ENCODE measurements at places on chromosomes 13 and 19.

- no peak for DNase-seq
Measured at GRCh38 chr19:5652261-5652660, 28.1 kb downstream of the MICOS13 start.

- no peak for DNase-seq
Measured at GRCh38 chr13:59342400-59342799, 821.3 kb downstream of the DIAPH3 start.

DNA sequence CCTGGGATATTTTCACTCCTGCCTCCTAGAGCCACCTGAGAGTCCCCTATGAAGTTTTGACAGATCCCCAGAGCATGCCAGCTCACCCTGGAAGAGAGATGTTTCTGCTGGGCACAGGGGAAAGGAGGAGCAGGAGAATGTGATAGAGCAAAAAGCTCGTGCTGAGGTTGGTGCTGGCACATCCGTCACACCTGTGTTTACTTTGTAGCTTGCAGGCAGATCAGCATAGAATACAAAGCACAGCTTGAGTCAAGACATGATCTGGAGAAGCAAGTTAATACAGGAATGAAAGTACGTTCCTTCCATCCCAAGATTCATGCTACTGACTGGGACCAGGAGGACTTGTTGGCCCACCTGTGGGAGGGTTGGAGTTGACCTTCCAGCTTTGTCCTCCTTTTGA lies 46.1 kb downstream of the HSPH1 start:
- no peak for DNase-seq

DNA sequence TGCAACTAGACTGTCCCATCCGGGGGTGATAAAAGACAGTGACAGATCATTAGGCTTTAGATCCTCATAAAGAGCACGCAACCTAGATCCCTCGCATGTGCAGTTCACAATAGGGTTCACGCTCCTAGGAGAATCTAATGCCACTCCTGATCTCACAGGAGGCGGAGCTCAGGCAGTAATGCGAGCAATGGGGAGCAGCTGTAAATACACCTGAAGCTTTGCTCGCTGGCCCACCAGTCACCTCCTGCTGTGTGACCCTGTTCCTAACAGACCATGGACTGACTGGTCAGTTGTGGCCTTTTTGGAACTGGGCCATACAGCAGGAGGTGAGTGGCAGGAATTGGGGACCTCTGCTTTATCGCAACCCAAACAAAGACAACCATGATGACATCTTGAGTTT lies 173.2 kb downstream of the DLEU7 start:
- no peak for DNase-seq

DNA sequence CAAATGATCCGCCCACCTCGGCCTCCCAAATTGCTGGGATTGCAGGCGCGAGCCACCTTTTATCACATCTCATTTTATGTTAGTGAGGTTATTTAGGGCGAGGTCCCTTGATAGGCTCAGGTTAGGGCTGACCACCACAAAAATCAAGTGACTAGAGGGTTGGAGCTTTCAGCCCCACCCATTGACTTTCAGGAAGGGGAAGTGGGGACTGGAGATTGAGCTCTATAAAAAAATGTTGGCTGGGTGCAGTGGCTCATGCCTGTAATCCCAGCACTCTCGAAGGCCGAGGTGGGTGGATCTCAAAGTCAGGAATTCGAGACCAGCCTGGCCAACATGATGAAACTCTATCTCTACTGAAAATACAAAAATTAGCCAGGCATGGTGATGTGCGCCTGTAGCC lies 20.1 kb downstream of the FPR3 start:
- DNase-seq, result no peak

DNA sequence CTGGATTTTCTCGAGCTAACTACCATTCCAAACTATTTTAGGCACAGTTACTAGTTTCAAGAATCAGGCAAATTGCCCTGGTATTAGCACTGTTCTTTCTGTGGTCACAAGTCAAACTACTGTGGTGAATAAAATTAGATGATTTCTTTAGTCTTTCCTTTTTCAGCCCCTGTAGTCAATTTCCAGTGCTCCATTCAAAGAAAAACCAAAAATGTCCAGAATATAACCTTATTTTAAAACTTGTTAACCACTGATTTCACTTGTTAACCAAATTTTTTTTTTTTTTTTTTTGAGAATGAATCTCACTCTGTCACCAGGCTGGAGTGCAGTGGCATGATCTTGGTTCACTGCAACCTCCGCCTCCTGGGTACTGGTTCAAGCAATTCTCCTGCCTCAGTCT lies 50.6 kb upstream of the USPL1 start:
- no peak for DNase-seq

DNA sequence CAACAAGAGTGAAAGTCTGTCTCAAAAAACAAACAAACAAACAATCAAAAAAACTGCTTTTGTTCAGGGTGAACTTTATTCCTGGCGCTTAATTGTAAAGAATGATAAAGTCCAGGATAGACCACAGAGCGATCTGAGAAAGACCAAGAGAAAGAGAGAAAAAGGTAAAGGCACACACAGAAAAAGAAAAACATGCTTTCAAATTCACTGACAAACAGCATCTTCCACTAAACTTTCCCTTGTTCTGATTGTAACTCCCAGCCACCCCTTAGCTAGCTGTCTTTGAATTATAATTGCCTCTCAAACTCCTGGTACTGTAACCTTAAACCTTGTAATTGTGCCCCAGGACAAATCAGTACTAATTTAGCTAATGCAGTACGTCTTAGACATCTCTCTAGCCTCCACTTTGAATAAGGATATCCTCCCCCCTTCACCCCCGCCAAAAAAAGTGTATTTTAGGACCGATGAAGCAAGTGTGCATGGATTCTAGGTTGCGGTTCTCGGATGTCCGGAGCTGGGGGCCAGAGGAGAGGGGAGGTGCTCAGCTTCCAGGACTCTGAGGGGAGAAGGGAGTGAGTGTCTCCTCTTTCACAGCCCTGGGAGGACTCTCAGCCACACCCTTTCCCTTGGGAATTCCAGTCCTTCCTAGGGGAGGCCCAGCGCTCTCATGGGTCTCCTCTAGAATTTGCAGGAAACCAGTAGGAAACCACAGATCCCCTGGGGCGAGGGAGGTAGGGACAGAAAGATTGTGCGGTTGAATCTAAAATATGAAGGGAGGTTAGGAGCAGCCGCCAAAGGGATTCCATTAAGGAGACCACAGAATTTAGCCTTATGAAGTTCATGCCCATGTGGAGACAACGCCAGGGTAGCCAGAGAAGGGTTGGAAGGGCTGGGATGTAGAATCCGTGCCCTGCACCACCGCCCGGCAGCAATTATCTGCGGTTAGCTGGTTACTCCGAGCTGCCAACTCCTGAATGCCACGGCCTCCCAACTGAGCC lies 19.7 kb downstream of the ZNF536 start:
- no peak for DNase-seq

DNA sequence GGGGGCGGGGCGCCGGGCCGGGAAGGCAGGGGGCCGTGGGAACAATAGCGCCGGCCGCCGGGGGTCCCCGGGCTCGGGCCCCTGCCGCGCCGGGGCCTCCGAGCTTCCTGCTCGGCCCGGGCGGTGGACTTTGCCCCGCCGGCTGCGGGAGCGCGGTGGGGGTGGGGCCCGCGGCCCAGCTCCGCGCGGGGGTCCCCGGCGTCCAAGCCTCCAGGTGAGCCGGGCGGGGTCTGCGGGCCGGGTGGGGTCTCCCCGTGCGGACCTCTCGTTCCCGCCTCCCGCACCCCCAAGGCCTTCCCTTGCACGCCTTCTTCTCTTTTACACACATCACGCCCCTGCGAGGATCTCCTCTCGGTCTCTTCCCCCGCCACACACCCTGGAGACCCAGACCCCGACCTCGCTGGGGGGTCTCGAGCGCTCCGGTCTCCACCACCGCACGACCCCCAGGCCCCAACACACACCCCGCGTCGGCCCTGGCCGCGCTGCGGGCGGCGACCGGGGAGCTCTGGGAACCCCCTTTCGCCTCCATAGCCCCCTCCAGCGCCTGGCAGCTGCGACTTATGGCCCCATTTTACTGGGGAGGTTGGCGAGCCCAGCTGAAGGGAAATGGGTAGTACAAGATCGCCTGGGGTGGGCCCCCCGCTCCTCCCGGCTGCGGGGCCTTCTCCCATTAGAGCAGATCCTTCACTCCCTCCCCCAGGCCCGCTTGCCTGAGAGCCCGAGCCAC lies 711 bp downstream of the CAMSAP3 start:
- DNase-seq, result no peak

- no peak for DNase-seq
Measured at GRCh38 chr13:110273254-110273653, 33.7 kb downstream of the COL4A1 start.
